ENCODE measurements at places on chromosomes 4 and X.

DNA sequence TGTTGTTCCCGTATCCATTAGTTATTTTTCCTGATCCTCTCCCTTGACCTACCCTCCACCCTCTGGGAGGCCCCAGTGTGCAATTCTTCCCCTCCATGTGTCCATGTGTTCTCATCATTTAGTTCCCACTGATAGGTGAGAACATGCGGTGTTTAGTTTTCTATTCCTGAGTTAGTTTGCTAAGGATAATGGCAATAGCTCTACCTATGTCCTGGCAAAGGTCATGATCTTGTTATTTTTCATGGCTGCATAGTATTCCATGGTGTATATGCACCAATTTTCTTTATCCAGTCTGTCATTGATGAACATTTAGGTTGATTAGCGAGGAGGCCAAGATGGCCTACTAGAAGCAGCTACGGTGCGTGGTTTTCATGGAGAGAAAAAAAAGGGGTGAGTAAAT lies 714.1 kb downstream of the STIM2 start:
- DNase-seq: no peak

DNA sequence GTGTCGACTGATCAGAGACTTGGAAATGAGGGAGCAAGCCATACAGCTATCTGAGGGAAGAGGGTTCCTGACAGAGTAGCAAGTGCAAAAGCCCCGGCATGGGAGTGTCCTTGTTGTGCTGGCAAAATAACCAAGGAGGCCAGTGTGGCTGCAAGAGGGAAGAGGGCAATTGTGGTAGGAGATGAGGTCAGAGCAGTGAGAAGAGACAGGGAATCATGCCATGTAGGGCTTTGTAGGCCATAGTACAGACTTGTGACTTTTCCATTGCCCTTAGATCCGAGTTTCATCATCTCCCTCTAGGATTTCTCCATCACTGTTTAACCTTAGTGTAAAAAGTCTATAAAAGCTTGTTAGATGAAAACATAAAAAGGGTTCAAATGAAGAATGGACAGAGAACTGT lies 76.2 kb downstream of the DOCK11 start:
- no peak for DNase-seq

DNA sequence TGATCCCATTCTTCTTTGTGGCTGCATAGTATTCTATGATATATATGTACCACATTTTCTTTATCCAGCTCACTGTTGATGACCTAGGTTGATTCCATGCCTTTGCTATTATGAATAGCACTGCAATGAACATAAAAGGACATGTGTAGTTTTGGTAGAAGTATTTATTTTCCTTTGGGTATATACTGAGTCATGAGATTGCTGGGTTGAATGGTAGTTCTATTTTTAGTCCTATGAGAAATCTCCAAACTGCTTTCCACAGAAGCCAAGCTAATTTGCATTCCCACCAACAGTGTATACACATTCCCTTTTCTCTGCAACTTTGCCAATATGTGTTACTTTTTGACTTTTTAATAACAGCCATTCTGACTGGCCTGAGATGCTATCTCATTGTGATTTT lies 278.3 kb downstream of the PCDH18 start:
- no peak for DNase-seq

GRCh38 chr4:925771-926500 lies 6.2 kb downstream of the GAK start:
- no peak for DNase-seq

DNA sequence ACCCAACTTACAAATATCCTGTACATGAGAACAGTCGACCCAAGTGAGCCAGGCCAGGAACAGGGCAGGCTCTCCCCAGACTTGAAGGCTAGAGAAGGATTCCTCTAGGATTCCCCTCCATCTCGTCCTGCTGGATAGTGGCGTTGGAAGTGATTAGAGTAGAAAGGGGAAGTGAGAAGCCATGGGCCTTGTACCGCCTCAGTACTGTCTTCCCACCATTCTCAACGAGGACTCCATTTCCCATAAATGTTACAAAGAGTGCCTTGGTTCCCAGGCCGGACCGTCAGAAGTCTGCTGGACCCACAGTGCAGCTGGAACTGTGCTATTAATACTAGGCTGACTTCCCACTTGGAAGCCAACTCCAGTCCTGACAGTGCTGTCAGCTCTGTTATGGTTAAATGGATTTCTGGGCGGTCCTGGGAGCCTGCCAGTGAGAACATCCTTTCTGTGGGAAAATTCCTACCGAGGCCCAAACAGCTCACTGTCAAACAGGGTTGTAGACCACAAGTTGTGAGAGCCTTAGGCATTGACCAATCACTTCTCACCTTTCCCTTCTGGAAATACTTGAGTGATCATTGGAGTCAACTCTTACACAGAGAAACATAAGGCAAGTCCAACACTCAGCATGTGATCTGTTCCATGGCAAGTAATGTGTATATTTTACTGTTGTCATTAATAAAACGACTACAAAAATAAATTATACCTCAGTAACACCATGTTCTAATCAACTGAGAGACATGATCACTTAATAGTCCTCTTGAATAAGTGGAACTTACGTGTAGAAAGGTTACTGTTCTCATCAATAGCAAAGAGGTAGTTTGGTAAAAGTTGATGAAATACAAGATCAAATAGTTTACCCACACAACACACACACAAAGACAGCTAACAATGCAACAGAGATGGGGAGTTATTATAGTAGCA lies 58.4 kb downstream of the AMELX start:
- peak; percentile 11 for DNase-seq

- DNase-seq: no peak
Measured at GRCh38 chr4:108155373-108155772, 13.4 kb downstream of the LEF1 start.

DNA sequence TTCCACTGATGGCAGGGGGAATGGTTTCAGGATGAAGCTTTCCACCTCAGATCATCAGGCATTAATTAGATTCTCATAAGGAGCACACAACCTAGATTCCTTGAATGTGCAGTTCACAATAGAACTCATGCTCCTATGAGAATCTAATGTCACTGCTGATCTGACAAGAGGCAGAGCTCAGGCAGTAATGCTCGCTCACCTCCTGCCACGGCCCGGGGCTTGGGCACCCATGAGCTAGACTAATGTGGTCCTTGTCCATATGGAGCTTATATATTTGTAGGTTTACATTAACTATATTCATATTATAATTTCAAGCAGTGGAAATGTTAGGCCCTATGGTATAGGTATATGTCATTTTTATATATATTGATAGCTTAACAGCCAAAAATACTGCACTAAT lies 24.4 kb downstream of the SLC9B2 start:
- no peak for DNase-seq

DNA sequence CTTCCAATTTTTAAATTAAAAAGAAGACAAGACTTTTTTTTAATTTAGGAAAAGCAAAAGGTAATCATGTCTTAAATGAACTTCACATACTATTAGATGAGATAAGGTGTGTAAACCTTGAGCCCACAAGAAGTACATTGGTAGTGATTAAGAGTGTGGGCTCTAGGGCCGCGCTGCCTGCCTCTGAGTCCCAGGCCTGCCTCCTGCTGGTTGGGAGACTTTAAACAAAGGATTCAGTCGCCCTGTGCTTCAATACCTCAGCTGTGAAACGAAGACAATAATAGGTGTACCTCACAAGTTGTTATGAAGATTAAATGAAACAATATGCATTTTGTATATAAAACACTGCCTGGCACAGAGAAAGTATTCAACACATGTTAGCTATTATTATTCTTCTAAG lies 95.9 kb upstream of the MYOZ2 start:
- no peak for DNase-seq

GRCh38 chr4:24417206-24417605 lies 167.1 kb downstream of the DHX15 start:
- DNase-seq: no peak

DNA sequence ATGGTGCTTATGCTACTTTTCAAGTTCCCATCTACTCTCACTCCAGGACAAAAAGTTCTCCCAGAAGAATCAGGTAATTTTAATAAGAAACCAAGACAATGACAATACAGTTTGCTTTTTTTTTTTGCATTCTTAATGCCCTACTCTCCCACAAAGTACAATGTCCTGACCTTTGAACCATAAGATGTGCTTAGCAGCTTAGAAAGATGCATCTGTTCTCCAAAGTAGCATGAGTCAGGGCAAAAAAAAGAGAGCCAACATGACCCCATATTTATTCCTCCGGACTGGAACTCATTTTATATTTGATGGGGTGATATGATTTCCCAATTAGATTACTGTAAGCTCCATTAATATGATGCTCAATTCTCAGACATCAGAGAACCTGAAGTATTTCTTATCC lies 16.5 kb upstream of the PDCL2 start:
- no peak for DNase-seq

GRCh38 chr4:104330125-104330905 lies 164.4 kb downstream of the CXXC4 start:
- DNase-seq: no peak

GRCh38 chrX:9656277-9656676 lies 109.4 kb downstream of the GPR143 start:
- no peak for DNase-seq

- DNase-seq: no peak
Measured at GRCh38 chr4:8300832-8301231, 31.3 kb downstream of the HTRA3 start.

GRCh38 chr4:76127754-76128153 lies 20.4 kb downstream of the NUP54 start:
- DNase-seq: no peak

DNA sequence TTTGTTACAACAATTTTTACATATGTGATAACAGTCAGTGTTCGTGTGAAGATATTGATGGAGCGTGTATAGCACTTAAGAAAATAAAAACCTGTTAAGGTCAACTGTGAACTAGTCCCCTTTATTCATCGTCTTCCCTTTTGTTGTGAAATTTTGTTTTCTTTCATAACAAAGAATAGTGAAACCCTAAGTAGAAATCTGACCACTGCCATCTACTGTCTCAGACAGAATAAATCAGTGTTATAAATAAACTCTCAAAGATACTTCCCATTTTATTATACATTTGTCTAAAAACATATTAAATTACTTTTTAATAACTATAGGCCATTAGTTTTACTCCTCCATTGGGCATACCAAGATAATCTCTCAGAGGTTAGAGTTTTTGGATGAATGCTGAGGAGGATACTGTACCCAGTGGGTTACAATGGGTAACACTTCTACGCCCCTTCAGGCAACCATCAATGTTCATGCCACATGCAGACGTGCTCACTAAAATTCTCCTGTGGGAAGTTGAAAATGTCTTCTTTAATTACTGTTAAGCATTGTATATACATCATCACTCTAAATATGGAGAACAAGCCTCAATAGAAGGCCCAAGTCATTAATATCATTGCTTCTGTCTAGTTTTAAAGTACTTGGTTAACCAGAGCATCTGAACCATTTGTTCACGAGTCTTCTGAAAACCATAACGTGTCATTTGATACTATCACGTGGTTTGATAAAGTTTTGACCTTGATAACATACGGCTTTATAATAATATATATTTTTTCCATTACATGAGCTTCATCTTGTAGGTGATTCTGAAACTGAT lies 171.2 kb downstream of the TMA16 start:
- DNase-seq: peak; percentile 21

- DNase-seq: no peak
Measured at GRCh38 chrX:77793946-77794345, 7.9 kb upstream of the ATRX start.

DNA sequence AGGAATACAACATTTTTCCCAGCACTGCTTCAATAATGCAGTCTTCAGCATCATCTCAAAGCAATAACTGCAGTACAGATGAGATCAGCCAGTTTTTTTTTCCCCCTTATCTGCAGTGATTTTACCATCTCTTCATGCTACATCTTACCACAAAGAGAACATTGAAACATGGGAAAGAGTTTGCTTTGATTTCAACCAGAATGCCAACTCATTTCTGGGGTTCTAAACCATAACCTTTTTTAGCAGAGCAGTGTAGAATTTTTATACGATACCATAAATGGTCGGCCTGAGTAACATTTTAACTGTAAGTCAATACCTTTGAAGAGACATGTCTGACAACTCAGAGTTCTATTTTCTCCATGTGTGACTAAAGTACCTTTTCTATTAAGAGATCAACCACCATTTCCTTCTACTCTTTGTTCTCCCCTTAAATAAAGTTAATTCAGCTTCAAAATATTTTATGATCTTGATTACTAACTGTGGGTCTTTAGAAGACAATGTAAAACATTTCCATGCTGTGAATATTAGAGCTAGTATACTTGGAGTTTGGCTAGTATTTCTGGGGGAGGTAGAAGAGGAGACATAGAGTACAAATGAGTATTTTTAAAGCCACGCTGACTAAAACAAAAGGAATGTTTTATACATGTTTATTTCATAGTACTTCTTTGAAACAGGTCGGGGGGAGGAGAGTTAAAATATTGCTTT lies 69.1 kb downstream of the TET2 start:
- DNase-seq: no peak

DNA sequence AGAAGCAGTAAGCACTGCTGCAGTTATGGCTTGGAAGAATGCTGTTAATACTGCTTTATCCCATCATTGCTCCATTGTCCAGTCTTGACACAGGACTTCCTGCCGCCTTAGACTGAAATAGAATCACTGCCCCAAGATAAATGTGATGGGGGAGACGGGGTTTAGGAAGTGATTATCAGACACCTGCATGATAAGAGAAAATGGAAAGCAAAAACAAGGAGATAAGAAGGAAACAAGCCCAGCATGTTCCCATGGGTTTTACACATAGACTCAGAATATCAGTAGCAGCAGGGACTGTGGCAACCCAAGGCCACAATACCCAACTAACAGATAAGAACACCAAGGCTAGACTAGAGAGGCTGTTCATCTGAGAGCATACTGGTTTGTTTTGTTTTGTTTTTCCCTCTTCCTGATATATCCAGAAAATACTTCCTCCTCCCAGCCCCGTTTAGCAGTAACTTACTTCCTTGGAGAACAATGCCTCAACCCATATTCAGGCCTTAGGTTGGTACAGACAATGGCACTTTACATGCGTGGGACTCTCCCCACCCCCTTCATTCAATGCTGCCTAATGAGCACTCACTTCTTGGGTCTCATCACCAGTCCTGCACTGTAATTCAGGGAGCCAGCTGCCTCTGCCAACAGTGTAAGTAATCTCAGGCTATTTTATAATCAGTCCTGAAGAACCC lies 232.6 kb downstream of the CBR4 start:
- no peak for DNase-seq

GRCh38 chr4:62070291-62070852 lies 870.2 kb downstream of the ADGRL3 start:
- no peak for DNase-seq

- peak; percentile 42 for DNase-seq
Measured at GRCh38 chr4:173537613-173538147, 7.7 kb upstream of the HAND2 start.

GRCh38 chrX:10855845-10856244 lies 235.5 kb upstream of the MID1 start:
- DNase-seq: no peak

DNA sequence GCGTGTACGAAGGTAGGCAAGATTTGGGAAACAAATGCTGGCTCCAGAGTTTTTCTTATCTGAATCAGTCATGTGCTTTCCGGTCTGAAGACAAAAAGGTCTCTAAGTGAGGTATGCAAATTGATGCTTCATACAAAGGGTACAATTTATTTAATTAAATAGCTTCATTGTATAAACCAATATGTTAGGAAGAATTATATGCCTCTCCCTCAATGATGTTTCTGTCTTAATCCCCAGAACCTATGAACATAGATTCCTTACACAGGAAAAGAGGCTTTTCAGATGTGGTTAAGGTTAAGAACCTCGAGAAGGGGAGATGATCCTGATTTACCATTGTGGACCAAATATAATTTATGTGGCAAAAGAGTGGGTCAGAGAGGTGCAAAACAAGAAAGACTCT lies 543.5 kb upstream of the PCDH10 start:
- no peak for DNase-seq
